ENCODE measurements at places on chromosomes 12 and 14. TPM values are rescaled to one million over a fixed set of nuclear protein-coding genes. Genes with fewer than 3 reads are reported as not detected.

IL31 gene
- total RNA-seq, result not detected

GRCh38 chr14:26917086-26917485 is 319.3 kb upstream of the NOVA1 start:
- DNase-seq, result no peak

TGFB3 gene
- 3.6 TPM for total RNA-seq

PLEK2 gene
- total RNA-seq, result 3.2 TPM

NEMF gene
- total RNA-seq, result 47.0 TPM

DNA sequence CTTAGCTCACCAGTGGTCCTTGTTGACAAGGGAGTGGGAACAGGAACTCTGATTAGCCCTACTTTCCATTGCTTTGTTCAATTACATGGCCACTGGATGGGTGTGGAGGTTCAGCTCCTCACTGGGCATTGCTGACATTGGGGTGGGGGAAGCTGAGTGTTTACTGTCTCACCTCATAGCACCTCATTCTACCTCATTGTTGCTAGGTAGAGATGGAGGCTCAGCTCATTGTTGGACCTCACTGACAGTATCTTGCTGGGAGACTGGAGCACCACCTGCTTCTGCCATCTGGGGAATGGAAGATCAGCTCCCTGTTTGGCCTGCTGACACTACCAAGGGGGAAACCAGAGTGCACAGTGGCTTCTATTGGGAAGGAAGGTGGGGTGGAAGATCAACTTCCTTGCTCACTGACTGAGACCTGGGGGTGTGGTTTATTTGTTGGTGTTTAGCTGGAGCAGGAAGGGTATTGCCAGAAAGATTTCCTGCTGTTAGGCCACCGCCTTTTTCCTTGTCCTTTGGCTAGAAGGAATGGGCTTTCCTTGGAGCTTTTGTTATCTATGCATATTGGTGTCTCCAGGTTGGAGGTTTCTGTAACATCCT is 1.3 kb upstream of the OR4E2 start:
- DNase-seq, result no peak

DNA sequence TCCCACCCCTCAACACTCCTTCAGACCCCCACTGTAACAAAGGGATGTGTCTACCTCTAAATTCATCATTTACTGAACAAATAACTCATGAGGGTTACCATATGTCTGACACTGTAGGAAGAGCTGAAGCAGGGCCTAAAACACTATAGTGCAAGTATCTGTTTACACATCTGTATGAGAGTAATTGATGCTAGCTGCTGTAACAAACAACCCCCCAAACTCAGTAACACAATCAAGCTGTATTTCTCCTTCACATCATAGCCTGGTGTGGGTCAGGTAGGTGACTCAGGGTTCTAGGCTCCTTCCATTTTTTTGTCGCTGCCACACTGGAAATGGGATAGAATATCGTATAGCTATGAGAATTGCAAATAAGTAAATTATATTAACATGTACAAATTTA is 65.0 kb downstream of the KICS2 start:
- DNase-seq, result no peak

Measured in activated naive CD4-positive, alpha-beta T cell treated with anti-CD3 and anti-CD28 coated beads for 36 hours (primary cell).